Stimulated activated CD8-positive, alpha-beta memory T cell treated with anti-CD3 and anti-CD28 coated beads, Interleukin-7, amount 100 ng/mL, for 24 hours (primary cell): ENCODE measurements at places on chromosomes 4 and X.
A peak's percentile ranks its signal among the peaks of the same experiment; 100 is the strongest.

GRCh38 chr4:16550531-16550930 lies 324.3 kb upstream of the TAPT1 start:
- DNase-seq: no peak

- DNase-seq: no peak
Measured at GRCh38 chr4:144181391-144181790, 40.9 kb upstream of the GYPA start.

GRCh38 chrX:47380268-47380667 lies 9.9 kb downstream of the ZNF157 start:
- peak; percentile 17 for DNase-seq

- no peak for DNase-seq
Measured at GRCh38 chr4:185933078-185933581, 121.1 kb upstream of the SORBS2 start.

DNA sequence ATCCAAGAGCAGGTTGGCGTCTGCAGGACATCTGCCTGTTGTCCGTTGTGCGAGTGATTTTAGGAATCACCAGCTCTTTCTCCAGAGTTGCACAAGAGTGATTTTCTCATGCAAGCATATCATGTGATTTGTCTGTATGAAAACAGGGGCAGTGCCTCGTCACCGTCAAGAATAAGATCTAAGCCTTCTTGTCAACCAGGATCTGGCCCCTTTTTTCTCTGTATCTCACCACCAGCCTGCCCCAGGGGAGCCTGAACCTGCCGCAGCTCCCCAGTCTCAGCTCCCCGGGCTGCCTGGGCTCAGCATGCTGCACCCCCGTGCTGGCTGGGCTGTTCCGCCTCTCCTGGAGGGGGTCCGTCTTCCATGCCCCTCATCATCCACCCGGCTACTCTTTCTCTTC lies 90.5 kb downstream of the STOX2 start:
- no peak for DNase-seq

DNA sequence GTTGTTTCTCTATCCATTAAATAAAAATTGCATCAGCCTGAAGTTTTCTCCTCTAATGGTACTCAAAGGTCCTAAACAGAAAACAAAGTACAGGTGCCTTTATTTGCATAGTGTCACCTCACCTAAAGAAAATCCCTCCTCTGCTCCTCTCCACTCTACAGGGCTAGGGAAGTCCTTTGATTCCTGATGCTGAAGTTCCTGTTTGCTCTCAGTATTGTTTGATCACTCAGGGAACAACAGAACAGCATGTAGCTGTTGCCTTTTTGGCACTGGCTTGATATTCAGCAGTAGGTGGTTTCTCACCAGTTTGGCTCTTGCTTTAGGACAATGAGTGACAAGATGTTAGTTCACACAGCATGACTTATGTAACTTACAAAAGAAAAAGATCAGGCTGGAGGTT lies 156.2 kb upstream of the SLC7A11 start:
- DNase-seq: no peak

DNA sequence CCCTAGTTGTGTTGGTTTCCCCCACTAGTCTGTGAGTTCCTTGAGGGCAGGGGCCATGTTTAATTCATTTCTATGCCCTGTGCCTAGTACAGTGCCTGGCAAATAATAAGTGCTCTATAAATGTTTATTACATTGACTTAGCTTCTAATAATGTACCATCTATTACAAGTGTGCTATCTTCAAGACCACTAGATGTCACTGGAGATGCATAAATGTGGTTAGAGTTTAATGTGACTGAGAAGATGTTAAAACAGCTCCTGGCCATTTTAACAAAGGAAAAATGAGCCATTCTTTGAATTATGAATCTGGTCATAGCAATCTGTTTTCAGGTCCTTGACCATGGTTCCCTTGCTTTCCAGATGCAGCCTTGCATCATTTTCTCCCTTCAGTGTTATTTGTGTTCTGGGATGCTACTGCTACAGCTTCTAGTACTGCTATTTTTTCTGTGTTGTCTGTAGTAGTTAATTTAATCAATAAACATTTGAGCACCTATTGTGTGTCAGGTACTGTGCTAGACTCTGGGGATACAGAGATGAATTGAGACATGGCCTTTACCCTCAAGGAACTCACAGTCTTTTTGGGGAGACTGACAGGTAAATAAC lies 43.2 kb downstream of the SLC9A6 start:
- DNase-seq: no peak

- DNase-seq: no peak
Measured at GRCh38 chrX:13569479-13570260, at the start of gene EGFL6. Gene EGFL6, plus strand, starts transcription at chrX:13569601. Its CDS starts 261 bp downstream, at chrX:13569862.

DNA sequence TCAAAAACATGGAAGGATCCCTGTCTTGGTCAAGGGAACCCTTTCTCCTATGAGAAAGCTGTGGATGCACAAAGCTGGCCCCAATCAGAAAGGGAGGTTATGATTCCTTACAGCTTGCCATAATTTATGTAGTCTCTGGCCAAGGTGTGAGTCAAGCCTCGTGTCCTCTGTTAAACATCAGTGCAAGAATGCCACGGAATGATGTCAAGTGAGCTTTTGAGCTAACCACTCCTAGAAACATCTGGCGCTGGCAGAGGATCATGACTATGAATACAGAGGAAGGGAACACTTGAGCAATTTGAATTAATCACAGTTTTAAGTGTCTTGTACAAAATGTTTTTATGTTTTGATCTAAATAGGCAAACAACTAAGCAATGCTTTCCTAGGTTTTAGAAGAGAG lies 51.5 kb upstream of the RAP2C start:
- DNase-seq: no peak

DNA sequence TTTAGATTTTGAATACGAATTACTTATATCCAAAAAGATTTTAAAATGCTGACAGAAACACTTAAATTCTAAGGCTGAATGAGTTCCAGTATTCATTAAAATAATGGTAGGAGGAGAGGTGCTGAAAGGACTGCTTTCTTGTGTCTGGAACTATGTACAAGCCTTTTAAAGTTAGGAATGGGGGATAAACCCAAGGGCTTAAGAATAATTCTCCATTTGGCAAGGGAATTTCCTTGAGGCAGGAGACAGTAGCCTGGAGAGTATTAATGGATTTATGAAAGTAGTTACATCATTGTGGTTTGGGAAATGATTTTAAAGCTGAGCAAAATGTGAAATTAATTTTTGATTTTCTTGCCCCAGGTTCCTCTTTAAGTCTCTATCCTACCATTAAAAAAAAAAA lies 266.5 kb upstream of the KCNIP4 start:
- no peak for DNase-seq
